ENCODE measurements at places on chromosomes 6 and 20.

DNA sequence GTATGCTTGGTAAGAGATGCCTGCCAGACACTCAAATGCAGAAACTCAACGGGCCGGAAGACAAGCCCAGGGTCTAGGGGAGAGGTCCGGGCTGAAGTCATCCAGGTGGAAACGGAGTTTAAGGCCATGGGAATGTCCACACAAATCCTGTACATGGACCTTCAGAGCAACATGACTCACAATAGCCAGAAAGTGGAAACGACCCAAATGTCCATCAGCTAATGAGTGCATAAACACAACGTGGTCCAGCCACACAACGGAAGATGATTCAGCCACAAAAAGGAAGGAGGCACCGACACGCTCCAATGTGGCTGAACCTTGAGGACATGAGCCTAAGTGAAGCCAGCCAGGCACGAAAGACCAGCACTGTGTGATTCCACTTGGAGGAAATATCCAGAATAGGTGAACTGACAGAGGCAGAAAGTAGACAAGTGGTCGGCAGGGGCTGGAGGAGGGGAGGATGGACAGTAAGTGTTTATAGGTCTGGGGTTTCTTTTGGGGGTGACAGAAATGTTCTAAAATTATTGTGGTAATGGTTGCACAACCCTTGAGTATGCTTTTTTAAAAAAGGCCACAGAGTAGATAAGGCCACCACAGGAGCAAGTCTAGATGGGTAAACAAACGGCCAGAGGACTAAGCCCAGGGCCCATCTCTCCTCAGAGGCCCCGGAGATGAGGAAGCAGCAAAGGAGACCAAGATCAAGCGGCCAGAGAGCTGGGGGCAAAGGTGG lies 105.6 kb downstream of the PREX1 start:
- DNase-seq = no peak

DNA sequence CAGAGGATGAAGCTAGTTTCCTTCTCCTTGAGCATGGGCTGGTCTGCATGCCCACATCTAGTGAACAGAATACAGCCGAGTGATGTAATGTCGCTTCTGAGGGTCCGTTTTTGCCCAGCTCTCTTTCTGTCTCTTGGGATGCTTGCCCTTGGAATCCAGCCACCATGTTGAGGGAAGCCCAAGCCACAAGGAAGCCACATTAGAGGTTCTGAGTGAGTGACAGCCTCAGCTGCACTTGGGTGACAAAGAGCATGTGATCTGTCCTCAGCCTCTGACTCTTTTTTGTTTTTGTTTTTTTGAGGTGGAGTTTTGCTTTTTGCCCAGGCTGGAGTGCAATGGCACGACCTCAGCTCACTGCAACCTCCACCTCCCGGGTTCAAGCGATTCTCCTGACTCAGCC lies 100.6 kb upstream of the SALL4 start:
- DNase-seq = no peak

GRCh38 chr6:124002377-124003081 lies 198.9 kb downstream of the NKAIN2 start:
- no peak for DNase-seq

DNA sequence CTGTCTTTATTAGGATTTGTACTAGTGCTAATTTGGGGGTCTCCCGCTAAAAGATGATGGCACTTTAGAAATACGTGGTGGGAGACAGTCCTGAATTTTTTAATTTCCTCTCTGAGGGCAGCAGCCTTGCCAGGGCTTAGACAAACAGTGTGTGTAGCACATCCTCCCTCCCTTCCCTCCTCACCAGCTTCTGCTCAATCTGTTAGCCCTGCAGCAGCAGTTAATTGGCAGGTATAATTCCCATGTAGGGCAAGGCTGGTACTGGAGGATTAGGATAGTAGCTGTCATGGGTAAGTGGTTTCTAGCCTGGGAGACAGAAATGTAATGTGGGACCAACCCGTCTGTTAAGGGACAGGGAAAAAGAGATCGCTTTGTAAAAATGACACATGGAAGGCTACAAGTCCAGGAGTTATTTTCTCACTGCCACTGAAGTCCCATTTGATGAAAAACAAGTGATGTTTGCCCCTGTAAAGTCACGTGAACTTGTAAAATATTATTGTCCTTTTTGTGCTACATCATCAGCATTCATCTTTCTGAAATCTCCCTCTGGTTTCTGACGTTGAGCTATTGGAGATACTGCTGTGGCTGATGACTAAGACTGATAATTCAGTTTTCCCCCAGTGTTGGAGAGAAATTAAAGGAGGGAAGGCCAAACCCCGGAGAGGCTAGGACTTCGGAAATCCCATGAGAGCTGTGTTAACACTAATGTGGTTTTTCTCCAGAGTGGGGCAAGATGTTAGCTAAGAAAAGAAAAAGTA lies 40.6 kb downstream of the CTNNBL1 start:
- DNase-seq = no peak

DNA sequence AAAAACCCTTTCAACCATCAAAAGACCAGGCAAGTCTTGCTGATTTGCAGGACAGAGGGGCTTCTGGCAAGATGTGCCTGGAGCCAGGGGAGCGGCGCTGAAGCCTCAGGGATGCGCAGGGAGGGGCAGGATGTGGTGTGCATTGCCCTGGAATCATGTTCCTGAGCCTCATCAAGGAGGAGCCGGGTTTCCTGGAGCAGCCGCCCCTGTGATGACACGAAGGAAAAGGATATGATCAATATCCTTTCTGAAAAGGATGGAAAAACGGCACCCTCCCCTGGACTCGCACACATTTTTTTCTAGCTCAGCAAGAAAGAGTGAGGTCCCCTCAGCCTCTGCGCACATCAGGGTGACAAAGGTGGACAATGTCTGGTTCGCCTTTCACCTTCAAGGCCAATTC lies 173.1 kb upstream of the SSTR4 start:
- no peak for DNase-seq

DNA sequence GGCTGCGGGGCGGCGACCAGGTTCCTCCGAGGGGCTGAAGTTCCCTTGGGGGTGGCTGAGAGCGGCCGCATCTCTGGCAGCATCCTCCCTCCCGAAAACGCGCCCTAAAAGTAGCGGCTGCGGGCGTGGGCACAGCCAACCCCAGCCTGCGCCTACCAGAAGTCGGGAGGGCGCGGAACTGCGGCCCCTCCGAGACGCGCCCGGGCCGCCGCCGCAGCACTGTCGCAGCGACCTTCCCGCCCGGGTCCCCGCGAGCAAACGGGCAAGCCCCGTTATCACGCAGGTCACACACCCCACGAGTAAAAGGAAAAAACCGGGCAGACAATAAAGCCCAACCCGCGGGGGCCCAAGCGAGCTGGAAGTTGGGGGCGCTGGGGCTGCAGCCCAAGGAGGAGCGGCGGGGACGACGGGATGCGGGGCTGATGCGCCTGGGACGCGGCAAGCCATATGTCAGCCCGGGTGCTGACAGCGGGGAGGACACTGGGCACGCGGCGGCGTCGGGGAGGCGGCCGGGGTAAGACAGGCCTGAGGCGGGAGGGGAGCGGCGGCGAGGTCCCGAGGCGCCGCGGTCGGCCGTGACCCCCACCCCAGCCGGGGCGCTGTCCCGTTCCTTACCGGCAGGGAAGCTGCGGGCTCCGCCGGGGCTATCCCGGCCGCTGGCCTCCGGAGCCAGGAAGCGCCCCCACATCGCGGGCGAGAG lies 659 bp downstream of the CEP85L start:
- DNase-seq = peak; percentile 70

DNA sequence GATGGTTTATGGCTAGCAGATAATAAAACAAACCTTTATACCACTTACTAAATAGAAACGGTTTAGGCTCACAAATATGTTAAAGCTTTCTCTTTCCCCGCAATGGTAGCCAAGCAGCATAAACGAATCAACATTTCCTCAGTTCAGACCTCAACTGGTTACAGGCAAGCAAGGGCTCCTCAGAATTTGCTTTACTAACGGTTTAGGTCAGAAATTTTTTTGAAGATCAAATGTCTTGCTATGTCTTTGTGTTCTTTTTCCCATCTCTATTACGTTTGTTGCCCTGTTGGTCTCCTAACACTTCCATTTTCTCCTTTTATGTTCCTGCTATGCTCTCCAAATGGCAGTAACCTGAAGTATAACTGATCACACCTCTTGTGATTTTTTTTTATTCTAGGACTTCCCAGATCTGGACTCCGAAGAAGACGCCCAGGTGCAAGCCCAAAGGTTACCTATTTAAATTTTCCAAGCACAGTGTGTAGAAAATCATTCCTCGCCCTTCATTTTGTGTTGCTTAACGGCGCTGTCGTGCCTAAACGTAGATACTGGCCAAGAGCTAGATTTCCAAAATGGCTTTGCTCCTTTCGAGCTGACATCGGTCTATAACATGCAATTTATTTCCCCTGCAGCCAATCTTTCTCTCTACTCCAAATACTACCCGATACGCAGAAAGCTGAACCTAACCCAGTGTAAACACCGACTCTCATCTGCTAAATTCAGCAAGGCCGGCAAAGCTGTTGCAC lies 717 bp upstream of the ASF1A start:
- DNase-seq = no peak

- DNase-seq = no peak
Observed at GRCh38 chr6:15416932-15417509, 171.2 kb downstream of the JARID2 start.

GRCh38 chr20:50991076-50991475 lies 31.8 kb downstream of the KCNG1 start:
- no peak for DNase-seq

GRCh38 chr6:33118525-33119123 lies 42.8 kb downstream of the HLA-DPB1 start:
- DNase-seq = no peak

DNA sequence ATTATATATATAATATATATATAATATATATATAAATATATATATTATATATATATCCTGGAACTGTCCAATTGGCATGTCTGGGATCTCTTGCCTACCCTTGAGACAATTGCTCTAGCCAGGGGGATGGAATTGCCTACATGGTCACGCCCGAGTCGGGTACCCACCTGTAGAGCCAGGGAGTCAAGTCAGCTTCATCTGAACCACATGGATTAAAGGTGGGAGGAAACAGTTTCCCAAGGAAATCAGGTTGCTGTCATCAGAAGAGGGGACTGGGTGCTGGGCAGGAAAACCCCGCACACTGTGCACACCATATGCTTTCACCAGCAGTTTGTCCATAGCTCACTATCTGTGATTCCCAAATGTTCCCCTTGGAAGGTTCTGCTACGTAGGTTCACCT lies 252.5 kb upstream of the NOX3 start:
- DNase-seq = no peak

- no peak for DNase-seq
Observed at GRCh38 chr20:9241232-9241692, 172.4 kb downstream of the PLCB4 start.

DNA sequence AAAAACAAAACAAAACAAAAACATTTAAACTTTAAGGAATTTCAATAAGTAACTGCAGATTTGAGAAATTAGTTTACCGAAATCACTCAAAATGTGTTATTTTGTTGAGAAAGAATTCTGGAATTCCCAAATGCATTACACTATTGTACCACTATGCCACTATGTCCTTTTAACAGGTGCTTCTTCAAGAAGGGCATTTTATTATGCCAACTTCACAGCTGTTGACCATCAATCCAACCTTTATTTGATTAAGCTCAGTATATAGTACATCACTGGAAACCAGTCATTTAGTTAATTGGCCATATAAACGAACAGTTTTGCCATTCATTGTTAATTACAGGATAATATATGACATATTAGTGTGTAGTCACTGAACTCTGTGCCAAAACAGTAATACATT lies 221.7 kb downstream of the ARHGAP18 start:
- no peak for DNase-seq

DNA sequence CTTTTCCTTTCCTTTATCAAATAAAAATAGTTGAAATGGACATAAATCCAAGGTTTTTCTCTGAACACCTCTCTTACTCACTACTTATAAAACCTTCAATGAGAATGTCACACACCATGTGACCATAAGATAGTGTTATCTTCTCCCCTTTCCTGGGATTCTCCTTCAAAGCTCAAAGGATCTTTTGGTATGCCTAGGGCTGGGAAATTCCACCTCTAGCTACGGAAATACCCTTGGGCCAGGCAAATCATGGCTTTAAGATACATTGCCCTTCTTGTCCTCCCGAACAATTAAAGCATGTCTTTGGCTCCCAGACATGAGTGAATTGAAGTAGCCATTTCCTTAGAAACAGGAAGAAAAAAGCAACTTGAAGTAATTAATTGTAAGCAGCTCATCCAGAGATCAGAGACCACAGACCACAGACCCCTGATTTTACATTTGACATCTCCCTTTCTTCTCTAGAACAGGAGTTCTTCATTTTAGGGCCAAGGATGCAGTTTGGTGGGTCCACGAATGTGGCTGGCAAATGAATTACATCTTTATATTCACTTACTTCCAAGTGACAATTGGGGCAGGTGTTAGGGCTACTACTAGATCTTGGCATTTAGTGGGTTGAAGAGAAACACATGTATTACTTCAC lies 4.1 kb downstream of the PLCB4 start:
- DNase-seq = no peak

DNA sequence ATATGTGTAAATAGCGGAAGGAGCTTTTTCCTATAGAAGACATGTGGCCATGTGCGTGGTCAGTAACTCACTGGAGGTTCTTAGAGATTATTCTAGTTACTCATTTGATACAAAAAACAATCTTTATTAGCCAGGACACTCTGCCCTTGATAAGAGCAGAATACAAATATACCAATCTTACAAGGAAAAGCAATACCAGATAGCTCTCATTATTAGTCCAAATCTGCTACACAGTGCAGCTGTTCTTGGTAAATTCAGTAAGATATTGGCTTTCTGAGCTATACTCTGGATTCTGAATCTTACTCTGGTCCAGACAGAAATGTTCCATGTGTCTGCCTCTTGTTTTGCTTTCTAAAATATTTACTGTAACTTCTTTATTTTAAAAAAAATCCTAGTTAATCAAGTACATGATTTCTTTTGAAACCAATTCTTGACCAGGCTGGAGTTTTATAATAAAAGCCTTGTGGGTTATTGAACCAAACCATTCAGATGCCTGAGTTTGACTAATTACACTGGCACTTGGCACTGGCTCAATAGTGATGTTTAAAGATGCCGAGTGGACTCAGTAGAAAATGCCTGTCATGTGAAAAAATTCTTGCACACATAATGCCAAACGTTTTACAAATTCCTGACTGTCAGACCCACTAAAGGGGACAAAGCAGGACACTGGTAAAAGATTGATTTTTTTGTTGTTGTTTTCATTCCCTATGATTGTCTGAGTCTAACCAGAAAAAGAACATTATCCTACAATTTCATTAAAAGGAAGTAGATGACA lies 242.8 kb upstream of the TCF21 start:
- peak; percentile 8 for DNase-seq

GRCh38 chr20:23387118-23387443 lies 25.1 kb downstream of the GZF1 start:
- DNase-seq = no peak

DNA sequence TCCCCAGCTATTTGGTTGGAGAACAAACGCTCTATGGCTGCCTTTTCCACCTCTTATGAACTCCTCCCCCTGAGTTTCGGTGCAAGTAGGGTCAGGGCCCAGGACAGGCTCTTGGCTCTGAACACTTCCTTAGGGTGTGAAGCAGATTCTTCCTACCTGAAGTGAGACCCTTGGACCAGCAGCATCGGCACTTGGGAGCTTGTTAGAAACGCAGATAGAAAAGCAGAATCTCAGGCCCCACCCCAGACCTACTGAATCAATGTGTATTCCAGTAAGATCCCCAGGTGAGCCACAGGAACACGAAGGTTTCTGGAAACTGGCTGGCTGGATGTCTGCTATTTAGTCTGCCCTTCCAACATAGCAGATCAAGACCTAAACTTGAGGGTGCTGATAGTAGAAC lies 3.2 kb downstream of the FAM50B start:
- no peak for DNase-seq

GRCh38 chr6:155115893-155116570 lies 120.9 kb downstream of the TIAM2 start:
- no peak for DNase-seq

Data from substantia nigra (tissue), 51 donors.